Kidney (tissue), 22 donors: ENCODE measurements at places on chromosomes 7 and 10. TPM values are rescaled to one million over a fixed set of nuclear protein-coding genes. Genes with fewer than 3 reads are reported as not detected.
A peak's percentile ranks its signal among the peaks of the same experiment; 100 is the strongest.

The TRIM50 gene
- 0.19 TPM for total RNA-seq

DNA sequence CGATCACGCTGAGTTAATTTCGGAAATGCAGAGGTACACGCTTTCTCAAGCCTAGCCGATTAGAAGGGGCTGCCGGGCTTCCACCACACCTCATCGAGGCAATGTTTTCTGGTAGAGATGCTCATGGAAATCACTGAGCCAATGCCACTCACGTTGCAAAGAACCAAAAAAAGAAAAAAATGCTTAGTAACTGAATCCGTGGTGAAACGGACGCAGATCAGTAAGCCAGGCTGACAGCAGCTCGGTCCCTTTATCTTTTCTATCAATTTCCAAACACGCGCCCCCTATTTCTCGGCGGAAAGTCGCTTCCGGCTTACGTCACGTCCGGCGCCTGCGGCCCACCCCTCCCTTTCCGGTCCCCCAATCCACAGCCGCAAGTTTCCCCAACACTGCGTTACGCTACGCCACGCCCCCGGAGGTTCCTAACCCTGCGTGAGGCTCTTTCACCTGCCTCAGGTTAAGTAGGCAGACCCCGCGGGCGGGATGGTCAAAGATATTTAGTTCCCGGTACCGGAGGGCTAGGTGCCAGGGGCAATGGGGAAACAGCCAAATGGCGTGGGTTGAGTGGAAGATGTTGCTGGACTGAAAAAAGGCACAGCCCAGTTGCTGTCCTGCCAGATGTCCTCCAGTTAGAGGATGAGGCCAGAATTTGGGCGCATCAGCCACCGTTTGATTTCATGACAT, at the start of gene NSUN6:
TSS of gene NSUN6 (minus strand) at position 264 of the 684 bp plus-strand sequence. CDS start 384 bp downstream, outside the sequence.
- H3K36me3 ChIP-seq: no peaks in the 10 kb centered on the region
- H3K4me3 ChIP-seq: peak within 1 kb of the TSS; percentile 96
- H3K27me3 ChIP-seq: no peaks in the 10 kb centered on the region
- DNase-seq: peak; percentile 97
- H3K4me1 ChIP-seq: peaks cover 2% of the 10 kb centered on the region

The FBXL13 gene
- 4.8 TPM for total RNA-seq

- peaks cover 14% of the 10 kb centered on the region for H3K4me1 ChIP-seq
- no peak for DNase-seq
- peak overlapping the region; percentile 76 for H3K27ac ChIP-seq
- H3K4me3 ChIP-seq: peak overlapping the region; percentile 95
- H3K27me3 ChIP-seq: no peaks in the 10 kb centered on the region
- no peaks in the 10 kb centered on the region for H3K36me3 ChIP-seq
Measured at GRCh38 chr7:107563081-107563774, 492 bp downstream of the COG5 start.

- no peak overlapping the region for H3K4me3 ChIP-seq
- no peaks in the 10 kb centered on the region for H3K27me3 ChIP-seq
- DNase-seq: no peak
Measured at GRCh38 chr10:124362568-124362967, 56.2 kb downstream of the OAT start.
